Stimulated activated CD8-positive, alpha-beta memory T cell treated with anti-CD3 and anti-CD28 coated beads, Interleukin-7, amount 100 ng/mL, for 1 hour (primary cell): ENCODE measurements at places on chromosomes 7 and 10.

DNA sequence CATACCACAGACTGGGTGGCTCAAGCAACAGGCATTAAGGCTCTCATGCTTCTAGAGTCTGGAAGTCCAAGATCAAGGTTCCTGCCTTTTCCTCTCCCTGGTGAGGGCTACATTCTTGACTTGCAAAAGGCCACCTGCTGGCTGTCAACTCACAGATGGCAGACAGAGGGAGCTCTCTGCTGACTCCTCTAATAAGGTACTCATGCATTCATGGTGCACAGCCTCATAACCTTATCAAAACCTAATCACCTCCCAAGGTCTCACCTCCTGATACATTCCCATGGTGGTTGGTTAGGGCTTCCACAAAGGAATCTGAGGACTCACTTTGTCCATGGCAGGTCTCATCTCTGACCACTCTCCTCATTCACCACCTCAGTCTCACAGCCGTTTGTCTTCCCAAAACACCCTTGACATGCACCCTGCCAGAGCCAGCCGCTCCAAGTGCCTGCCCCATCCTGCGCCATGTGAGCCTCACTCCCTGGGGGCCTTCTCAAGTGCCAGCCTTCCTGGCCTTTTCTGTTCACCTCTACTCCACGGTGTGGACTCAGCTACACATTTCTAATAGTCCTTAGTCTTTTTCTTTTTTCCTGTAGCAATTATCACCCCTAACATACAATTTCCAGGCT lies 400.3 kb upstream of the ADARB2 start:
- no peak for DNase-seq

DNA sequence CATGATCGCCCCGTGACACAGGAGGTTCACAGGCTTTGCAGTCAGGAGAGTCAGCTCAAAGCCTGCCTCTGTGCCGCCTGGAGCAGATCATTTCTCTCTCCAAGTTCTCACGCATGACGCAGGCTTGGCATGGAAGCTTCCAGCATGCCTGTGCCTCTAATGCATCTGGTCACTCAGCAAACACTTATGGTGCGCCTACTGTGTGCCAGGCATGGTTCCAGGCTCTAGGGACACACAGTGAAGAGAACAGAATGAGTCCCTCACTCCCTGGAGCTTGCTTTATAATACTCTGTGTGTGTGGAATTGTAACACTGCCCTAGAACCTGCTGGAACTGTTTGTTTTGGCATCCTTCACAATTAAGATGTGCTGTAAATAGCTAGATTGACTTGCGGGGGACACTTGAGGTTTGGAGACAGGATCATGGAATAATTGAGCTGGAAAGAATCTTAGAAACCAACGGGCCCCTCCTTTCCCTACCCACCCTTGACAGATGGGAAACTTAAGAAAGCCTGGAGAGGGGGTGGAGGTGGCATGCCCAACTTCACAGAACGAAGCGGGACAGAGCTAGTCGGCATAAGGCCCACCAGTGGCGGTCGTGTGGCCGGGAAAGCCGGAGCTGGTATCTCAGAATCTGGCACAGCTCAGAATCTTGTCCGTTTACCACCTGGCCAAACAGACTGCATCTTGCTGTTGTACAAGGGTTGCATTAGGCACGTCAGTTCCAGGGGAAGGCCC lies 4.6 kb upstream of the MYH16 start:
- no peak for DNase-seq

GRCh38 chr10:117339578-117339977 lies 35.7 kb downstream of the PDZD8 start:
- DNase-seq: no peak

DNA sequence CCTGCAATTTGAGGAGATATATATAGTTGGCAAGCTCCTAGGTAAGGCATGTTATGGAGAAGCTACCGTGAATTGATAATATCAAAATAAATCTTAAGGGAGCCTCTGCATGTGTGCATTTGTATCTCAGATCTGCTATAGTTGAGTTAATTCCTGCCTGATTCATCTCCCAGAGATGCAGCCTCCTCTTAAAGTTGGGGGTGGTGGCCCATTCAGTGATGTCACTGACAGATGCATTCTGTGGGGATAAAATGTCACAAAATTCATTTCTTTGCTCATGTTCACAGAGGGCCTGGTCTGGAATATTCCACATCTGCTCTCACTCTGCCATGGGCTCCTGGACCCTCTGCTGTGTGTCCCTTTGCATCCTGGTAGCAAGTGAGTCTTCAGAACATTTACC lies 185.8 kb upstream of the PRSS1 start:
- no peak for DNase-seq

GRCh38 chr7:155886391-155887173 lies 74.3 kb upstream of the SHH start:
- DNase-seq: no peak

GRCh38 chr7:132532281-132532680 lies 44.0 kb downstream of the PLXNA4 start:
- no peak for DNase-seq
